ENCODE measurements at places on chromosomes 2 and 18.
A peak's percentile ranks its signal among the peaks of the same experiment; 100 is the strongest.

- no peak overlapping the region for H3K4me3 ChIP-seq
- peak; percentile 49 for DNase-seq
- no peaks in the 10 kb centered on the region for H3K4me1 ChIP-seq
- H3K27me3 ChIP-seq, result no peaks in the 10 kb centered on the region
- H3K36me3 ChIP-seq, result no peaks in the 10 kb centered on the region
Observed at GRCh38 chr2:240956171-240956934, 42.1 kb upstream of the SNED1 start.

- no peak overlapping the region for H3K27ac ChIP-seq
- H3K4me3 ChIP-seq, result peak overlapping the region; percentile 29
- DNase-seq, result no peak
- no peaks in the 10 kb centered on the region for H3K36me3 ChIP-seq
Observed at GRCh38 chr2:229896857-229897256, 25.0 kb downstream of the TRIP12 start.

GRCh38 chr2:179936654-179937053 is 70.4 kb downstream of the CWC22 start:
- no peaks in the 10 kb centered on the region for H3K4me1 ChIP-seq
- no peaks in the 10 kb centered on the region for H3K27me3 ChIP-seq
- no peak for DNase-seq
- H3K27ac ChIP-seq, result no peak overlapping the region

GRCh38 chr2:58739033-58739432 is 497.9 kb upstream of the FANCL start:
- peaks cover 5% of the 10 kb centered on the region for H3K27me3 ChIP-seq
- DNase-seq, result no peak
- no peak overlapping the region for H3K27ac ChIP-seq
- no peak overlapping the region for H3K4me3 ChIP-seq
- H3K4me1 ChIP-seq, result no peaks in the 10 kb centered on the region

GRCh38 chr2:147331790-147332419 is 512.9 kb upstream of the ACVR2A start:
- DNase-seq, result no peak
- H3K27me3 ChIP-seq, result no peaks in the 10 kb centered on the region
- no peak overlapping the region for H3K27ac ChIP-seq

DNA sequence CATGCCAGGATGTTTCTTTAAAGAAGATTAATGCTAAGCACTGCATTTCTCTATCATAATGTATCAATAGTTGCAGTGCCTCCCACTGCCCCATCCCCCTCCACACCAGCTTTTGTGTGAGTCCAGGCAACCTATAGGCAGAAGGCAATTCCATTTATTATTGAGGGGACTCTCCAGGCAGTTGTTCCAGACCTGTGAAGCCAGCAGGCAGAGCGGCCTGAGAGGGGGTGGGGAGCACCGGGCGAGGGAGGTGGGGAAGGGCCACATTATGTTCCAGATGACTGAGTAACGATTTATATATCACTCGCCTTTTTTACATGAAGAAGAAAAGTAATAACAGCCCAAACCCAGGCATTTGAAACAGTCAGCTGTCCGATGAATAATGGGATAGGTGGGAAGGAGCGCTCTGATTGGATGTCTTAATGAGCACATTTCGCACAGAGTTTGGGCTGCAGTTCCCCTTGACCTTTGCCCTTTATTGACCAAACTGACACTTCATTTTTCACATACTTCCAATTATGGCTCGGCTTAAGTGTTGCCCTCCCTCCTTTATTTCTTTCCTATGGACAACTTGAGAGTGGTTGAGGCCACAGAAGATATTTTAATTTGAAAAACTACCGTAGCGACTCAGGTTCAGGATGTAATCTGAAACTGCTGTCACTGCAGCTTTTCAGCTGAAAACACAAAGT is 34.4 kb downstream of the MEIS1 start:
- no peak overlapping the region for H3K4me3 ChIP-seq
- no peaks in the 10 kb centered on the region for H3K4me1 ChIP-seq
- H3K27ac ChIP-seq, result no peak overlapping the region
- H3K27me3 ChIP-seq, result no peaks in the 10 kb centered on the region
- DNase-seq, result no peak

DNA sequence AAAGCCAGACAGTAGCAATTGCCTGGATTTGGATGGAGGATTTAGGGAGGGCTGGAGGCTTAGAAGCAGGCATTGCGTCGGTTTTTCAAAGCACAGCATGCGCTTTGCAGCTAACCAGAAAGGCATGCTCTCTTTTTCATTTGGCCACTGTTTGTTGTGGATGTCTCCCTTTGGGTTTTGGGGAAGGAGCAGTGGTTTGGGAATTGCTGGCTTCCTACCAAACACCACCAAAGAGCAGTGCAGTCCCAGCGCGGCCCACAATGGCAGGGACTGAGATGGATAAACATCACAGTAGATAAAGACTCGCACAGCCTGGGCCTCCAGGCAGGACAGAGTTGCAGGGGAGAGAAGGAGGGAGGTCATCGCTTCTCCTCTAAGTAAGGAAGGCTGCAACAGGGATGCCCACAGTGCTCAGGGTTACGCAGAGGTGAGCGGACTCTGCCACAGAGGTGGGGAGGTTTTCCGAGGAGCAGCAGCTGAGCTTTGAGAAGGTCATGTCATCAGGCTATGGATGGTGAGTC is 148.5 kb downstream of the MYT1L start:
- H3K4me3 ChIP-seq, result no peak overlapping the region
- no peak overlapping the region for H3K27ac ChIP-seq
- H3K4me1 ChIP-seq, result no peaks in the 10 kb centered on the region
- no peak for DNase-seq

- H3K4me1 ChIP-seq, result no peaks in the 10 kb centered on the region
- no peak for DNase-seq
- H3K27me3 ChIP-seq, result no peaks in the 10 kb centered on the region
- no peak overlapping the region for H3K4me3 ChIP-seq
Observed at GRCh38 chr18:41134426-41134825, 820.6 kb upstream of the PIK3C3 start.

DNA sequence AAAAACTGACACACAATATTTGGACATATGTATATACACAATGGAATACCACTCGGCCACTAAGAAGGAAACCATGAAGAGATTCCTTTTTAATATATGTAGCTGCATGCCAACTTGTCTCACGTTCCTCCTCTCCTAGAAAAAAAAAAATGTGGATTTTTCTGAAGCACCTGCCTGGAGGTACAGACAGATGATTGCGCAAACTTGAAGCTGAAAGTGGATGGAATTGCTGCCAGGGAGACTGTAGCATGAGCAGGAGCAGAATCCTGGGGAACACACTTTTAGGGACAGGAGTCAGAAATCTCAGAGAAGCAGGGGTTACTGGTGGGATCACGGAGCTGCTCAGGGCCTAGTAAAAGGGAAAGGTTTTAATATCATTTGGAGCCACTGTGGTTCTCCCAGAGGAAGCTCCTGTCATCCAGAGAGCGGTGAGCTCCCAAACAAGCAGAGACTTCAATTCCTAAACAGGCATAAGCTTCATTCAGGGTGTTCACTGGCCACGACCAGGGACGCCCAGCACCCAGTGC is 640 bp upstream of the SPR start:
- peak overlapping the region; percentile 69 for H3K4me3 ChIP-seq
- no peaks in the 10 kb centered on the region for H3K36me3 ChIP-seq
- peaks cover 7% of the 10 kb centered on the region for H3K4me1 ChIP-seq

DNA sequence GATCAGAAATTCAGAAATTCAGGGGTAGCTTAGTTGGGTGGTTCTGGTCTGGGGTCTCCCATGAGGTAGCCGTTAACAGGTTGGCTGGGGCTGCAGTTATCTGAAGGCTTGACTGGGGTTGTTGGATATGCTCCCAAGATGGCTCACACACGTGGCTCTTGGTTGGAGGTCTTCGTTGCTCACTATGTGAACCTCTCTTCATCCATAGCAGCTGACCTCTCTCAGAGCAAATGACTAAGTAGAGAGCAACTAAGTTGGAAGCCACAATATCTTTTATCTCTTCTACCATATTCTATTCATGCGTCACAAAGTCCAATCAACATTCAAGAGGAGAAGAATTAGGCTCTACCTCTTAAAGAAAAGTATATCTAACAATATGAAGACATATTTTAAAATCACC is 38.7 kb upstream of the SERTAD2 start:
- no peak overlapping the region for H3K4me3 ChIP-seq
- peaks cover 16% of the 10 kb centered on the region for H3K4me1 ChIP-seq
- H3K27ac ChIP-seq, result no peak overlapping the region

DNA sequence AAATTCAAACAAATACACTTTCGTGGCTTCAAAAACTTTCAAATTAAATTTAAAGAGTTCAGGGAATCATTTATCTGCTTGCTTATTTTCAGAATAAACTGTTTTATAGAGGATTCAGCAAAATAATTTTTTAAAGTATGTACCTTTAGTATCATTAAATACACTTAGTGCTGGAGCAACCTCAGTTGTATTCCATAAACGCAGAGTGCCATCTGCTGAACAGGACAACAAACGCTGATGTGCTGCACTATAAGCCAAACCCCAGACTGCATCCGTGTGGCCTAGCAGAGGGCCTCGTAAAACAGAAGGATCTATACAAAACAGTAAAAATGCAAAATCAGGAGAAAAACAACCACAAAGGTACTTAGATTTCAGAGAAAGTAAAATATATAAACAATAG is 108.6 kb downstream of the STRN start:
- DNase-seq, result no peak
- no peak overlapping the region for H3K27ac ChIP-seq
- no peak overlapping the region for H3K4me3 ChIP-seq
- no peaks in the 10 kb centered on the region for H3K27me3 ChIP-seq
- peaks cover 13% of the 10 kb centered on the region for H3K36me3 ChIP-seq
- H3K4me1 ChIP-seq, result peaks cover 22% of the 10 kb centered on the region

- H3K27me3 ChIP-seq, result no peaks in the 10 kb centered on the region
- H3K4me1 ChIP-seq, result peaks cover 16% of the 10 kb centered on the region
- no peak overlapping the region for H3K4me3 ChIP-seq
- DNase-seq, result no peak
Observed at GRCh38 chr2:168632709-168633121, 169.7 kb upstream of the NOSTRIN start.
